ENCODE measurements at places on chromosomes 3 and 15.

- DNase-seq = no peak
Observed at GRCh38 chr3:171225165-171225564, 198.6 kb upstream of the SLC2A2 start.

DNA sequence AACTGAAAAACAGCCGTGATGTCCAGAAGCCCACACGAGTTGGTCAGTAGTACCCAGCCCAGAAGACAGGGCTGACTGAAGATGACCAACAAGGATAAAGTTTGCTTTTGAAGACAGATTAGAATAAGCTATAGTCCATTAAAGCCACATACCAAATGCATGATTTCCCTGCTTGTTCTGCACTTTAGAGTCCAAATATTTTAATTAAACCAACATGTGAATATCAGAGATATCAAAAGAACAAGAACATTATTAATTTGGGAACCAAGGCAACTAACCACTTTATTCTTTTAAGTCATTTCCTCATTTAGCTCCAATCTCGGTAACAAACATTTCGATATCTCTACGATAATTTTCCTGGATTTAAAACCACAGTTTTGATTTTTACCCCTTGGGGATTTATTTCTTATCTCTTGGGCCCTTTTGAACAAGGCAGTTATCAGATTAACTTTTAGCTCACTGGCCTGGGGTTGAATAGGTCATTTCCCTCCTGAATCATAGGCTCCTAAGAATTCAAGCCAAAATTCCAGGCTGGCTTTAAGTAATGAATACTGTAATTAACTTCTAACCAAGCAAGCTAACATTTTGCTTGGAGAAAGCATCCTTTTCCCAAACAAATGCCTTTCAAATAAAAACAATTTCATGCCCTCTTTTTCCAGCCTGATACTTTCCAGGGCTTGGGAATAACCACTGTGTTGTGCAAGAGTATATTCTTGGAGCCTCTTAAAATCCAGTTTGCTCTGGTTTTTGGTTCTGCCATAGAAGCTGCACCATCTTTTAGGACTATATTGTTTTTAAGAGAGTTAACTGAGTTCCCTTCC is 102.9 kb upstream of the NR2E3 start:
- no peak for DNase-seq

GRCh38 chr3:179416681-179417080 is 34.6 kb downstream of the GNB4 start:
- DNase-seq = no peak

DNA sequence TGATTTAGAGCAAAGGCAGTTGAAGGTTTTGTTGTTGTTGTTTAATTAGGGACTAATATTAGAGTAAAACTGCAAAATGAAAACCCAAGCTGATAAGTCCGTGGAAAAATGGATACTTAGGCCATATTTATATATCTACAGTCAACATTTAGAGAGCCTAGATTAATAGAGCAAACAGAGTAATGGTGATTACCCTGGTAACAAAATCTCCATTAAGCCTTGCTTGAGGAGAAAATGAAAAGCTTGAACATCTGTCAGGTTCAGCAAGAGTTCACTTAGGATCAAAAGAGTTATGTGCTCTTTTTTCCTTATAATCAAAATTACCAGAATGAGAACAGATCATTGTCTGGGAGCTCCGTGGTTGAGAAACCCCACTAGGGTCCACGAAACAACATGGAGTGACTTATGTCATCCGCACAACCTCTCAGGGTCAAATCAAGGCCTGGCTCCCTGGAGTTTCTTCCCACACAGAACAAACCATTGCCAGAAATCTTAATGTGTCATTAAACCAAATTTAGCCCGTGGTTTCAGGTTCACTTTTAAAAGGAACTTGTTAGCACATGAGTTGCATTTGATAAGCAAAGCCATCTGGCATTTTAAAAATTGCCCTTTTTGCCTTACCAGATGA is 381.2 kb downstream of the GABRB3 start:
- DNase-seq = no peak

DNA sequence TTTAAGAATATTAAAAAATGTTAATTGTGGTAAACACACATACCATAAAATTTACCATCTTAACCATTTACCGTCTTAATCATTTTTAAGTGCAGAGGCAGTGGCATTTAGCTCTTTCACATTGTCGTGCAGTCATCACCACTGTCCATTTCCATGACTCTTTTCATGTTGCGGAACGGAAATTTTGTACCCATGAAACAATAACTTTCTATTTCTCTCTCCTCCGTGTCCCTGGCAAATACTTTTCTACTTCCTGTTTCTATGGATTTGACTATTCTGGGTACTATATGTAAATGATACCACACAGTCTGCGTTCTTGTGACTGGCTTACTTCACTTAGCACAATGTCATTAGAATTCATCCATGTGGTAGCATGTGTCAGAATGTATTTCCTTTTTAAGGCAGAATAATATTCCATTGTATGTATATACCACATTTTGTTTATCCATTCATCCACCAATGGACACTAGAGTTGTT is 27.9 kb downstream of the AKAP13 start:
- peak; percentile 51 for DNase-seq

DNA sequence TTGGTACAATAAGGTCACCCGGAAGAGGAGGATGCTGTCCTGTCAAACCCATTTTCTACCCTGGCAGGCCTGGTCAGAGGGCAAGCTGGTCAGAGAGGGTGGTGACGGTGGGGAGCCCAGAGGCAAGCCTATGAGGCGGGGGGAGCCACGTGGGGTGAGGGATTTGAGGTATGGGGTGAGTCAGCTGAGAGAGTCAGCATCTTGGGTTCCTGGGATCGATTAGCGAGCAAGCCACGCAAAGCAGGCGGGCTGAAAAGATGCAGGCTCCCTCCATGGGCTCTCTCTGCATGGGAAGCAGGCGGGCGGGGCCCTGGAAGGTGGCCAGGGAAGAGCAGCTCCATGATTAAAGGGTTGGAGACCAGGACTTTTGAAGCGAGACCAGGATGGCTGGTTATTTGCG is 48.1 kb downstream of the MAGEF1 start:
- no peak for DNase-seq

- no peak for DNase-seq
Observed at GRCh38 chr3:89787979-89788378, 680.6 kb downstream of the EPHA3 start.

DNA sequence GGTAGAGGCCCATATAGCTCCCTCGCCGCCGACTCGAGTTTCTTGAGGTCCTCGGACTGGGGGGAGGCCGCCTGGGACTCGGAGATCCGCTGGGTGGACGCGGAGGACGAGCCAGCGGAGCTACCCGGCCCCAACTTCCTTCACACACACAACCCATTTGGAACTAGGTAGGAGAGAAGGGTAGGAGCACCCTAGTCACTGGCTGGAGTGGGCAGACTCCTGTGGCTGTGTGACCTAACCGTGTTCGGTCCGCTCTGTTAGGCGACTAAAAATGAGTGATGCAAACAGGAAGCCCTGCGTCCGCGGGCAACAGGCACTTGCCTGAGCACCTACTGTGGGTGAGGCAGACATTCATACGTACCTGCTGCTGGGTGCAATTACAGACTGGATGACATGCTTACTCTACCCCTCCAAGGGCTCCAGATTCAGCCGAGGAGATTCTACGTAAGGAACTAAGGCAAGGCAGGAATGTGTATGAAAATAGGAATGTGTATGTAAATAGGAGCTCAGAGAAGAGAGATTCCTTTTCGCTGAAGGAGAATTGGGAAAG is 4.6 kb upstream of the SIN3A start:
- DNase-seq = peak; percentile 66

GRCh38 chr3:62211675-62212429 is 161.5 kb downstream of the FEZF2 start:
- no peak for DNase-seq

DNA sequence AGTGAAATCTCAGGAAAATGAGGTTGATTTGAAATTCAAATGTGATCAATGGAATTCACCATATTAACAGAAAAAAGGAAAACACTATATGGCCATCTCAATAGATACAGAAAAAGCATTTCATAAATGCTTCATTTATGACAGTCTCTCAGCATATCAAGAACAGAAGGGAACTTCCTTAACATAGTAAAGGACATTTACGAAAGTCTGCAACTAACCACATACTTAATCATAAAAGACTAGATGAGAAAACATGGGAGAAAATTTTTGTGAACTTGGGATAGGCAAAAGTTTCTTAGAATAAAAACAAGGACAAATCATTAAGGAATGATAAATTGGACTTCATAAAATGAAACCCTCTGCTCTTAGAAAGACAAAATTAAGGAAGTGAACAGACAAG is 24.7 kb upstream of the TIPARP start:
- no peak for DNase-seq

DNA sequence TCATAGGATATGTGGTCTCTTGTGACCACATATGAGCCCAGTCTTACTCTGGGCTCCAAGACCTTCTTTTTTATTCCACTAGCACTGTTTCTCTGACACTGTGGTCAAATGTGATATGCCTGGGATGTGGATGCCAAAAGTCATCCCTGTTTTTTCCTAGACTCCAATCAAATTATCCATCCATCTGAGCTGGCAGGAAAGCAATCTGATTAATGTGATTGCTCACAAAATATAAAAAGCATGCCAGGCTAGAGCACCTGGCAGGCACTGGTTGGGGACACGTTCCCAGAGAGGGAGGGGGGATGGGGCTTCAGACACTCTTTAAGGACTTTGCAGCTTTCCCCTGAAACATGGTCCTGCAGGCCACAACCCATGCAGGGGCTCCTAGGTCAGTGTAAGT is 3.1 kb upstream of the CFAP100 start:
- no peak for DNase-seq

GRCh38 chr15:56174649-56175048 is 69.0 kb downstream of the RFX7 start:
- no peak for DNase-seq

GRCh38 chr15:97672586-97672985 is 287.9 kb upstream of the ARRDC4 start:
- DNase-seq = no peak

DNA sequence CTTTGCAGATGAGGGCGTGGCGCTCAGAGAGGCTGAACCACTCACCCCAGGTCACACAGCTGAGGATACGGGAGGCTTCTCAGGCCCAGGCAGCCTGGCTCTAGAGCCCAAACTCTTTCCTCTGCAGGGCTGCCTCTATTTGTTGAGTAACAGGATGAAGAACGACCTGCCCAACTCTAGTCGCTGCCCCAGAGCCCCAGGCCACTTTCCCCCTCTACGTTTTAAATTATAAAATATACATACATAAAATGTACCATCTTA is 19.2 kb upstream of the ZXDC start:
- DNase-seq = no peak

DNA sequence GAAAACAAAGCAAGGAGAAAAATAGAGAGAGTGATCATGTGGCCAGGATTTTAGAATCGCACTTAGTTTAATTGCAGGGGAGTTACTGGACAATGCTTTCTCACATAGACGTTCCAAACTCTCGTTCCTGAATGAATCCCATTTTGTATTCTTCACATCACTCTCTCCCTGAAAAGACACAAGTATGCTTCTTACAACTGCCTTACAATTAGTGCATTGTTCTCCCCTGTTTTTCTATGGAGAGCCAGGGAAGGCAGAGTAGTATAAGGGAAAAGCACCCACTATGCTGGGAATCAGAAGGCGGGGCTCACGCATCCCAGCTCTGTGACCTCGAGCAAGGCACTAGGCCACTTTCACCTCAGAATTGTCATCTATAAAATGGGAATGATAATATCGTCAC is 14.4 kb downstream of the TMOD2 start:
- no peak for DNase-seq

GRCh38 chr15:60695713-60696522 is 217.0 kb upstream of the ICE2 start:
- no peak for DNase-seq

DNA sequence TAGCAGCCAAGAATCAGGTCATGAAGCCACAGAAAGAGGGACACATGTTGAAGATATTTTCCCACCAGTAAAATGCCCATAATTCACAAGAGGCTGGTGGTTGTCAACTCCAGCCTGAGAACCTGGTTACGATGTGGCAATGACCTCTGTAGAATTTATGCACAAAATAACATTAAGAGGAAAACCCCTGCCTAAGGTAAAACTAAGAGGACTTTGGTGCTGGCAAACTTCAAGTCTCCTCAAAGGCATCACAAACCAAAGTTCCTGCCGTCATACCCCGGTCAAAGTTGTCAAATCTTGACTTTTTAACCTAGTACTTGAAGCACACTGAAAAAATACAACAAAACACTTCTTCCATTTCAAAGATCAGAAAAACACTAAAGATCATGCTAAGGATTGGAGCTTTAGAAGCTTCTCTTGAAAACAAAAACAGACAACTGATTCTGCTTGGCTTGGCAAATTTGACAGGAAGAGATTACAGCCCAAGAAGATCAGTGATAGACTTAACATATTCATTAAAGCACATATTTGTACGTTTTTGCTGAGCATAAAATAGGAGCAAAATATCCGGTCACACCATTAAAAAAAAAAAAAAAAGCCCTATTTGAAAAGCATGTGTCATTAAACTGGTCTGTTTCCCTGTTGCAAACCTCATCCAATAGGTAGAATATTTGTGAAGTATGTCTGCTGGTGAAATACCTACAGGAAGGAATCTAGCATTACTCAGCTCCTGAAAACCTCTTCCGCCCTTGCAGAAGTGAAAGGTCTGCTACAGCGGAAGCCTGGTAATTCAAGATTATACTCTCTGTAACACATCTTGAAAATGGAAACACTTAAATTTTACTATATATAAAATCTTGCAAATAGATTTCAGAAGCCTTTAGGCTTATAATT is 22.8 kb downstream of the EIF4E3 start:
- no peak for DNase-seq

DNA sequence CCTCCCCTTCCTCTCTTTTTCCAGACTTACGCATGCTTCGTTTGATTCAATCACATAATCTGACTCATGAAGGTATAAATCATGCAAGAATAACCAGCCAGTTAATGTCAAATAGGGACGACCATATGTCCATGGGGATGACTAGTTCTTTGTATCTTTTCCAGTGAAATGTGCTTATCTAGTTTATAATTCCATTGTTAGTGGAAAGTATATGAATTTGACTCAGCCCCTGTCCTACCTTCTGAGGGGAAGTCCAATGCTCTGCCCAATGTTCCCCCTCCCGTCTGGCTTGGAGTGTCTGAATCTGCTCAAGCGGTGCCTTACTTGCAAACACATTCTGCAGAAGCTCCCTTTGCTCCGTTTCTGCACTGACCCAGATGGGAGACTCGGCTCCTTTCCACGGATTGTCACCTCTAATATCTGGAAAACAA is 55.0 kb upstream of the EPHB3 start:
- DNase-seq = no peak

GRCh38 chr15:71914092-71914491 is 103.7 kb downstream of the NR2E3 start:
- no peak for DNase-seq

GRCh38 chr3:31305340-31305739 is 227.4 kb upstream of the STT3B start:
- DNase-seq = no peak

GRCh38 chr3:51987568-51987967 is 4.2 kb downstream of the ACY1 start:
- DNase-seq = no peak

GRCh38 chr15:40421246-40422157 is 15.9 kb downstream of the IVD start:
- DNase-seq = peak; percentile 78

All from CD4-positive, alpha-beta T cell treated with Interleukin-4 for 1 hour (primary cell).